ENCODE measurements at places on chromosomes 6 and 20.

GRCh38 chr6:15673666-15674065 lies 10.8 kb upstream of the DTNBP1 start:
- no peaks in the 10 kb centered on the region for H3K36me3 ChIP-seq
- no peak overlapping the region for H3K27ac ChIP-seq
- no peak overlapping the region for H3K4me3 ChIP-seq
- H3K27me3 ChIP-seq: peaks cover 6% of the 10 kb centered on the region
- peak; percentile 35 for DNase-seq
- peaks cover 23% of the 10 kb centered on the region for H3K4me1 ChIP-seq

DNA sequence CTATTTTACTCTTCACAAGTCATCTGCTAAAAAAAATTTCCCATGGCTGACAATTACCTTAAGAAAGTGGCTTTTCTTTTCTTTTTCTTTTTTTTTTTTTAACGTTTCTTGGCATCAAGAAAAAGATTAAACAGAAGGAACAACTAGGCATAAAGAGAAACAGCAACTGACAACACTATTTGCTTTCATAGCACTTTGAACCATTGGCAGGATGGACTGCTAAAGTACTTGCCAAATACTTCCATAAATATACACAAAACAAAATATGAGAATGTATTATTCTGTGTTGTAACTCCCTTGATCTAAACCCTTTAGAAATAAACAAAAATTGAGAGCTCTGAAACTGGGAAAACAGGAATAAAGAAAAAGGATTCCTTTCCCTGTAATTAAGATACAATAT lies 20.0 kb upstream of the PLN start:
- no peak overlapping the region for H3K27ac ChIP-seq
- peak; percentile 16 for DNase-seq
- H3K4me3 ChIP-seq: no peak overlapping the region
- no peaks in the 10 kb centered on the region for H3K4me1 ChIP-seq

DNA sequence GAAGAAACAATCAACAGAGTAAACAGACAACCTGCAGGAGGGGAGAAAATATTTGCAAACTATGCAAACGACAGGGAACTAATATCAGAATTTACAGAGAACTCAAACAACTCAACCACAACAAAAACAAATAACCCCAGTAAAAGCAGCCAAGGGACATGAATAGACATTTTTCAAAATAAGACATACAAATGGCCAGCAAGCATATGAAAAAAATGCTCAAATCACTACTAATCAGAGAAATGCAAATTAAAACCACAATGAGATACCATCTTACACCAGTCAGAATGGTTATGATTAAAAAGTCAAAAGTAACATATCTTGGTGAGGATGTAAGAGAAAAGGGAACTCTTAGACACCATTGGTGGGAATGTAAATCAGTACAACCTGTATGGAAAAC lies 215.0 kb downstream of the THBS2 start:
- no peak for DNase-seq
- H3K4me3 ChIP-seq: no peak overlapping the region
- H3K27me3 ChIP-seq: peaks cover 2% of the 10 kb centered on the region
- no peak overlapping the region for H3K27ac ChIP-seq
- H3K36me3 ChIP-seq: no peaks in the 10 kb centered on the region

DNA sequence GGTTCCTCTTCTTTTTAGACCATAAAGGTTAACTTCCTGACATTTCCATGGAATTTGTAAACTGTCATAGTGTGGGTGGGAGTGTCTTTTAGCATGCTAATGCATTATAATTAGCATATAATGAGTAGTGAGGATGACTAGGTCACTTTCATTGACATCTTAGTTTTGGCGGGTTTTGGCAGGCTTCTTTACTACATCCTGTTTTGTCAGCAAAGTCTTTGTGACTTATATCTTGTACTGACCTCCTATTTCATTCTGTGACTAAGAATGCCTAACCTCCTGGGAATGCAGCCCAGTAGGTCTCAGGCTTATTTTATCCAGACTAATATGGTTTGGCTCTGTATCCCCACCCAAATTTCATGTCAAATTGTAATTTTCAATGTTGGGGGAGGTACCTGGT lies 149.6 kb upstream of the SYNCRIP start:
- no peak for DNase-seq
- no peaks in the 10 kb centered on the region for H3K36me3 ChIP-seq
- no peaks in the 10 kb centered on the region for H3K27me3 ChIP-seq
- H3K4me3 ChIP-seq: no peak overlapping the region

GRCh38 chr6:32792901-32793435 lies 23.8 kb downstream of the HLA-DOB start:
- peaks cover 2% of the 10 kb centered on the region for H3K4me1 ChIP-seq
- no peak for DNase-seq
- no peak overlapping the region for H3K4me3 ChIP-seq
- no peaks in the 10 kb centered on the region for H3K36me3 ChIP-seq
- no peak overlapping the region for H3K27ac ChIP-seq

- H3K27me3 ChIP-seq: no peaks in the 10 kb centered on the region
- H3K4me1 ChIP-seq: no peaks in the 10 kb centered on the region
- no peak overlapping the region for H3K27ac ChIP-seq
- no peaks in the 10 kb centered on the region for H3K36me3 ChIP-seq
- H3K4me3 ChIP-seq: no peak overlapping the region
- DNase-seq: no peak
Measured at GRCh38 chr6:12324099-12324498, 33.9 kb downstream of the EDN1 start.

- H3K4me1 ChIP-seq: peaks cover 54% of the 10 kb centered on the region
- H3K36me3 ChIP-seq: peaks cover 39% of the 10 kb centered on the region
- H3K27me3 ChIP-seq: no peaks in the 10 kb centered on the region
- DNase-seq: peak; percentile 98
Measured at GRCh38 chr6:111718990-111719389, 113.3 kb upstream of the TRAF3IP2 start.

DNA sequence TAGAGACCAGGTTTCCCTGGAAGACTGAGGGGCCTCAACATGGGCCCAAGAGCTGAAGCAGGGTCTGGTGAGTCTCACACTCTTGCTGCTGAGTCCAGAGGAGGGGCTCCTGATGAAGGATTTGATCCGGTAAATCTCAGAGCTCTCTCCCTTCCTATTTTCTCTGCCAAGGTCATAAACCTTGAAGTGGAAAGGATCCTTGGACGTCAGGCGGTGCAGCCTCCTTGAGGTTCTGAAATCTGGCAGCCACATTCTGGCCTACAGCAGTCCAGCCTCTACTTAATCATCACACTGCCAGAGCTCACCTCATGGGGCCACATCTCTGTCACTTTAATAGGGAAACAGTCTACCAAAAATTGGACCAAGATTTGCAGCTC lies 24.0 kb downstream of the ACSS1 start:
- no peaks in the 10 kb centered on the region for H3K27me3 ChIP-seq
- DNase-seq: no peak
- H3K27ac ChIP-seq: peak overlapping the region; percentile 55
- peaks cover 51% of the 10 kb centered on the region for H3K4me1 ChIP-seq
- H3K36me3 ChIP-seq: peaks cover 11% of the 10 kb centered on the region

Data from muscle of leg (tissue), 16 donors.